ENCODE measurements at places on chromosomes 3 and 15. TPM values are rescaled to one million over a fixed set of nuclear protein-coding genes. Genes with fewer than 3 reads are reported as not detected.
A peak's percentile ranks its signal among the peaks of the same experiment; 100 is the strongest.

DNA sequence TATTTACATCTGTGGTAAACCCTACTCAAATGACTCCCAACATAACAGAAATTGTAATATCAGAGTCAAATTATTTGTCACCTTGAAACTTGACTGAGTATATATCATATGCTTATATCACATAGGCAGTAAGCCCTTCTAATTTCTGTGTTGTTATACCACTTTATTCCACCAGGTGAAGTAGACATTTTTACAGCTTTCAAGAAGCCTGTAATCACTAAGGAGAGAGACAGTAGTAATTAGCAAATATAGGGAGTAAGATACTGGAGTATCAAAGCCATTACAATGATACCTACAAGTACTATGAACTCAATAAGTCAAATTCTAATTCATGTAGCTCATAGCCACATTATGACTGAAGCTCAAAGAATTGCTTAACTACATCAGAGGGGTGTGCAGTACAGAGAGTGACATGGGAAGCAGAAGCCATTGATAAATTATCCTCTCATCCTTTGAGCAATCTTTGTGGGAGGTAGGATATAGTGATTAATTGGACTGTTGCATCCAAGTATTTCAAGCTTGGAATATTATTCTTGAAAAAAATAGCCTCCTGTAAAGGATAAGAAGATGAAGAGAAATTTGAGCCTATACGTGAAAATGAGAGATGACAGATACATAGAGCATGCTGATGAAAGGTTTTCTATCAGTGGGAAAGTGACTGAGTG is 1005.9 kb downstream of the ZPLD1 start:
- H3K4me3 ChIP-seq, result no peak overlapping the region
- no peaks in the 10 kb centered on the region for H3K36me3 ChIP-seq
- H3K27me3 ChIP-seq, result no peaks in the 10 kb centered on the region
- DNase-seq, result no peak
- H3K4me1 ChIP-seq, result no peaks in the 10 kb centered on the region

The GOLGA8A gene
- 158 TPM for total RNA-seq

- peaks cover 2% of the 10 kb centered on the region for H3K27me3 ChIP-seq
- H3K27ac ChIP-seq, result no peak overlapping the region
- no peak for DNase-seq
- no peaks in the 10 kb centered on the region for H3K4me1 ChIP-seq
- no peak overlapping the region for H3K4me3 ChIP-seq
These were observed 114.2 kb upstream of the THBS1 start for GRCh38 chr15:39466750-39467105.

The GCNT3 gene
- not detected for total RNA-seq

- no peak overlapping the region for H3K27ac ChIP-seq
- no peak overlapping the region for H3K4me3 ChIP-seq
- DNase-seq, result no peak
- no peaks in the 10 kb centered on the region for H3K4me1 ChIP-seq
- no peaks in the 10 kb centered on the region for H3K36me3 ChIP-seq
These were observed 225.8 kb upstream of the ARPP21 start for GRCh38 chr3:35413483-35413882.

DNA sequence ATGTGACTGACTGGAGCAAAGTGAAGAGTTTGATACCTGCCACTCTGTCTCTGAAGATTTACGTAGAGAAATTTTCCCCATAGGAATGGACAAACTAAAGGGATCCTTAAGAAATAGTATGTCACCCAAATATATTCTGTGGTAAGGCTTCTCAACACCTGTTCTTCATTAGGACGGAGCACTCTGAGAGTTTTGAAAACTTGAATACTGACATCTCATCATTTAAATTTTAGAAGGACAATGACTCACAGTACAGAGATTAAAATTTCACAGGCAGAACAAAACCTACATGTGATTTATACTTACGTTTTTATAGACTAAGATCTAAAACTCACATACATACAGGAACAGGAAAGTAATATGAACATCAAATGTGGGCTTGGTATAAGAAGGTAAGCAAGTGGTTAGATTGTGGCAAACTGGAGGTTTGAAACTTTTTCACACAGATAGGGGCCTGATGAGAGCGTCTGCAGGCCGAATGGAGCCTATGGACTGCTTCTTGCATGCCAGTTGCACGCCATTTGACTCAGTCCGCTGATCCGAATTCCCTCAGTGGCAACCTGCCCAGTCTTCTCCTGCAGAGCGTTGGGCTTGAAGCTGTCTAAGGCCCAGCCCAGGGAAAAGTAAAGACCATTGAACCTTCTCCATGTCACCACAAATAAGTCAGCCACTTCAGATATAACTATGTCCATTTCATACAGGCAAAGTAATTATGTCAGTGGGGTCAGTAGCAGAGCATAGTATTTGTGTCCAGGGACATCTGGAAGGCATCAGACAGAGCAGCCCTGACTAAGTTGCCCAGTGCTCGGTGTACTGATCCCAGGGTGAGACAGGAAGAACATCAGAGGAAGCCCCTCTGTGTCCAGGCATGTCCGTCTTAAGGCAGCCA is 45.7 kb downstream of the ZBTB38 start:
- peaks cover 4% of the 10 kb centered on the region for H3K36me3 ChIP-seq
- DNase-seq, result no peak
- H3K4me3 ChIP-seq, result peak overlapping the region; percentile 26

DNA sequence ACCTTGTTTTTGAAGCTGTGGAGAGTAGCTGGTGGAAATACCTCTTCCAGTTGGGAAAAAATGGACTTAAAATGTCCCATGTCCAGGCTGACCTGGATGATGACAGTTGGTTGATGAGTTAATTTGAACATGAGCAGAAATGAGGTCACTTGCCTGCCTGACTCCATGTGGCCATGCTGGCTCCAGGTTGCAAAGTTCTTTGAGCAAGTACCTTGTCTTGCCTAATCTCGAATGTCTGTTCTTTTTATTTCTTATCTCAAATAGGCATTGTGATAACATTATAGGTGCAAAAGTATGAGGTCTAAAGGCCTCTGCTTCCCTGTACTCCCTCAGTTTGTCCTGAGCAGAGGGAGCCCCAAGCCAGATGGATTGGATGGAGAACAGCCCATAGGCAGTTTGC is 9.0 kb downstream of the MAPKBP1 start:
- H3K36me3 ChIP-seq, result no peaks in the 10 kb centered on the region
- no peak overlapping the region for H3K4me3 ChIP-seq
- no peak overlapping the region for H3K27ac ChIP-seq
- H3K4me1 ChIP-seq, result peaks cover 5% of the 10 kb centered on the region
- no peaks in the 10 kb centered on the region for H3K27me3 ChIP-seq
- no peak for DNase-seq

GRCh38 chr3:109149078-109149477 is 12.6 kb downstream of the C3orf85 start:
- DNase-seq, result no peak
- no peaks in the 10 kb centered on the region for H3K27me3 ChIP-seq
- H3K27ac ChIP-seq, result no peak overlapping the region
- no peaks in the 10 kb centered on the region for H3K4me1 ChIP-seq
- H3K36me3 ChIP-seq, result no peaks in the 10 kb centered on the region
- H3K4me3 ChIP-seq, result no peak overlapping the region

The IL20RB gene
- total RNA-seq, result 3.4 TPM

DNA sequence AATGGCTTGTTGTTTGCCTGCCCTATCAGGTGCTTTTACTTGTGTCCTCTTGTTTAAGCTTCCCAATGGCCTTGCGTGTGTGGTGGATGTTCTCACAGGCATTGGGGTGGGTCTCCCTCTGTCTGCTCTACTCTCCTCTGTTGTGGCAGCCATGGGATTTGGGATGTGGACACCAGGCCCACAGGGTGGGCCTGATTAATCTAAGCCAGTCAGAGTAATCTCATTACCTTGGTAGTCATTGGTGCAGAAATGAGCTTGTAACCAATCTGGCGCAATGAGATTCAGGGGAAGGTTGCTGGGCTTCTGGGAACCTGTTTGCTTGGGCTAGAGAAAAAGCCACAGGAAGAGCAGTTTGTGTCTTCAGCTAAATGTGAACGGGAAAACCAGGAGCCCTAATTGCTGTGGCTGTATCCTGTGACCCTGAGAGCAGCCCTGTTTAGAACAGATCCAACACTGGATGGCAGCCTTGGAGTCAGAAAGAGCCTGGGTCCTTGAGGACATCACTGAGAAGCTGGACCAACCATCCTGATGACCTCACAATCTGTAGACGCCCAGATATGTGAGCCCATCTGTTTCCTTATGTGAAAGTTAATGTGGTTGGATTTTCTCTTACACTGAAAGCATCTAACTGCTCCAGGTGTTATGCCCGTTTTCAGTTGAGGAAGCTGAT is 157.3 kb upstream of the UBE2E1 start:
- H3K4me3 ChIP-seq, result no peak overlapping the region
- no peaks in the 10 kb centered on the region for H3K27me3 ChIP-seq
- H3K27ac ChIP-seq, result no peak overlapping the region
- H3K36me3 ChIP-seq, result no peaks in the 10 kb centered on the region
- H3K4me1 ChIP-seq, result no peaks in the 10 kb centered on the region

GRCh38 chr3:20246662-20247061 is 60.7 kb upstream of the SGO1 start:
- DNase-seq, result no peak
- no peaks in the 10 kb centered on the region for H3K27me3 ChIP-seq
- H3K36me3 ChIP-seq, result no peaks in the 10 kb centered on the region
- H3K27ac ChIP-seq, result no peak overlapping the region
- no peak overlapping the region for H3K4me3 ChIP-seq

DNA sequence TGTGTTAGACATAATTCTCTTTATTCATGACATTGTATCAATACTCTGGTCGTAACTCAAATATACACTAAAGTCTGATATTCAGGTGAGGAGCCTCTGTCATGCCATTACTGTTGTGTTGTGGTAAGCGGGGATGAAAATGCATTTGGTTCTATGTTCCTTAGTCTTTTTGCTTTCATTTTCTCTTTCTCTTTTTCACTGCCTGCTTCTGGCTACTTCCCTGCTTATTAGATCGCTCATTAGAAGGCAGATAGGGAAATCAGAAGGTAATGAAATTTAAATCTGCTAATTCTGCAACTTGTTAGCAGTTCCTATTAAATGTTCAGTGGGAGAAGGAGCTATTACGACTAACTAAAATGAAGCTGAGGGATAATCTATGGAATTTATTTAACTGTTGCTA is 345.0 kb downstream of the GRM7 start:
- peak overlapping the region; percentile 7 for H3K4me3 ChIP-seq
- H3K27ac ChIP-seq, result no peak overlapping the region
- no peaks in the 10 kb centered on the region for H3K36me3 ChIP-seq
- DNase-seq, result no peak

The CACNA1D gene
- total RNA-seq, result 1.3 TPM

GRCh38 chr3:30544812-30545211 is 61.6 kb upstream of the TGFBR2 start:
- no peaks in the 10 kb centered on the region for H3K36me3 ChIP-seq
- H3K4me1 ChIP-seq, result no peaks in the 10 kb centered on the region
- H3K27ac ChIP-seq, result no peak overlapping the region
- no peaks in the 10 kb centered on the region for H3K27me3 ChIP-seq

GRCh38 chr3:193894121-193894863 is 241.7 kb upstream of the HES1 start:
- no peaks in the 10 kb centered on the region for H3K27me3 ChIP-seq
- no peak overlapping the region for H3K27ac ChIP-seq
- no peak overlapping the region for H3K4me3 ChIP-seq

The FOXL2NB gene
- total RNA-seq, result not detected

The TGM4 gene
- not detected for total RNA-seq

The ZNF620 gene
- total RNA-seq, result 4.0 TPM

GRCh38 chr3:195111319-195111705 is 159.6 kb downstream of the XXYLT1 start:
- no peaks in the 10 kb centered on the region for H3K4me1 ChIP-seq
- no peaks in the 10 kb centered on the region for H3K27me3 ChIP-seq
- no peak for DNase-seq
- H3K4me3 ChIP-seq, result no peak overlapping the region

DNA sequence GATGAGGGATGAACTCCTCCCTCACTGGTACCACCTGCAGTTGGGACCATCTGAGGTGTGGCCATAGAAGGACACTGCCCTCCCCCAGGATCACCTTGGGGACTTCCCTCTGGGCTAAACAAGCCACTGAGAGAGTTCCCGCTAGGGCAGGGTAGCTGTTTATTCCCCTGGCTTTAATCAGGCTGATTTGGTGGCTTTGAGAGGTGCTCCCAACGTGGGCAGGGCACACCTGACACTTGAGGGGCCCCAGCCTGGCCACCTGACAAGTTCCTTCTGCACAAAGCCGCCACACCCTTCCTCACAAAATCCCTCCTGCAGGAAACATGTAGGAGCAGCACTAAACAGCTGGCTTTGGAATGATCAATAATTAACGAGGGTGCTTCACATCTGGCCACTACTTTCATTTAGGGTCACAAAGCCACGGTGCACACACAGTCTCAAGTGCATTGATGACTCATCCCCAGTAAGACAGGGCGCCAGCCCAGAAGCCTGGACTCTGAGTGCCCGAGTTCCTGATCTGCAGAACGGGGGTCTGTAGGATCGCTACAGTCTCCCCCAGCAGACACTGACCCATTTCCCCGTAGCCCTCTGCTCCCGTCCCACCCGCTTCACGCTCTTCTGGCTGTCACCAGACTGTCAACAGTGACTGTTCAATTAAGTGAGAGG is 75.1 kb downstream of the ATP10A start:
- no peaks in the 10 kb centered on the region for H3K36me3 ChIP-seq
- DNase-seq, result no peak
- H3K27me3 ChIP-seq, result no peaks in the 10 kb centered on the region
- no peak overlapping the region for H3K4me3 ChIP-seq
- H3K27ac ChIP-seq, result no peak overlapping the region
- no peaks in the 10 kb centered on the region for H3K4me1 ChIP-seq

DNA sequence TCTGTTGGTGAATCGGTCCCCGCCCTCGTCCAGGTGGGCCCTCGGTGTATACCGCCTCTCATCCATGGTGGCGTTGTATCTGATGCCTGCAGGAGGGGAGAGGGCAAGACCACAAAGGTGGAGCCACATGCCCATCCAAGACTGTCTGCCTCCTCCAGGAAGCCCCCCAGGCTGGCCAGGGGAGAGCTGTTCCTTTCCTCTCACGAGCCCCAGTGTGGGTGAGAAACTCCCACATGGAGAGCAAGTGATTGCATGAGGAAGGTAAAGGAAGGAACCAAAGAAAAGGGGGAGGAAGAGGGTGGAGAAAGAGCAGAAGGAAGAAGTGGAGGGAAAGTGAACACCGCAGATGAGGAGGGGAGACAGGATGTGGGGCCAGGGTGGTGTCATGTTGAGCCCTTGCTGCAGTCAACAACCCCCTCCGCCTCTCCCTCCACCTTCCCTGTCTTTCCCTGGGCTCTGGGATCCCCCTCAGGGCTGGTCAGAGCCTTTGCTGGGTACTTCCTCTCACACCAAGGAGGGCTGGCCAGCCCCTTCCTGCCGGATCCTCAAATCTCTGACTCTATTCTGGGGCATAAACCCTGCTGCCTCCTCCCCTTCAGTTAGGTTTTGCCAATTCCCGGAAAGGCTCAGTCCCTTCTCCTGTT is 49.3 kb downstream of the FEM1B start:
- no peaks in the 10 kb centered on the region for H3K27me3 ChIP-seq
- H3K36me3 ChIP-seq, result no peaks in the 10 kb centered on the region
- no peak for DNase-seq
- H3K4me3 ChIP-seq, result no peak overlapping the region
- no peak overlapping the region for H3K27ac ChIP-seq

The RBMS3 gene
- 0.49 TPM for total RNA-seq

DNA sequence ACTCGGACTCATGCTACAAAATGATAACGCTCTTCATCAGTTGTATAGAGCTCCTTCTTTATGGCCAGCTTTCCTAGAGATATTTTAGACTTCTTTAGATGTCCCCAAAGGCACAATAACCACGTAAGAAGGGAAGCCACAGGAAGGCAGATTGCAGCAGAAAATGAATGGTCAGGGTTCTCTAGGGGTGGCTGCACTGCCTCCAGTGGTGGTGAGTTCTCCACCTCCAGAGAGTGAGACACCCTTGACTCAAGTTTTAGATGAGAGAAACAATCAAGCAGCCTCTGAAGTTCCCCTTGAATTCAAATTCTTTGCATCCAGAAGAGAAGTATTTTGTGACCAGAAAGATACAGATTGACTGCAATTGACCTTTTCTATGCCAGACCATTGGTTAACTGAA is 191.5 kb downstream of the TP63 start:
- no peak overlapping the region for H3K4me3 ChIP-seq
- H3K27me3 ChIP-seq, result no peaks in the 10 kb centered on the region
- no peaks in the 10 kb centered on the region for H3K36me3 ChIP-seq
- H3K27ac ChIP-seq, result no peak overlapping the region
- DNase-seq, result no peak
